Dorsolateral prefrontal cortex (tissue), 122 donors: ENCODE measurements at places on chromosomes 3 and 15. TPM values are rescaled to one million over a fixed set of nuclear protein-coding genes. Genes with fewer than 3 reads are reported as not detected.
A peak's percentile ranks its signal among the peaks of the same experiment; 100 is the strongest.

- DNase-seq = no peak
Measured at GRCh38 chr15:48688493-48688892, 43.0 kb upstream of the FBN1 start.

EPHB1 gene
- 18.3 TPM for total RNA-seq

DNA sequence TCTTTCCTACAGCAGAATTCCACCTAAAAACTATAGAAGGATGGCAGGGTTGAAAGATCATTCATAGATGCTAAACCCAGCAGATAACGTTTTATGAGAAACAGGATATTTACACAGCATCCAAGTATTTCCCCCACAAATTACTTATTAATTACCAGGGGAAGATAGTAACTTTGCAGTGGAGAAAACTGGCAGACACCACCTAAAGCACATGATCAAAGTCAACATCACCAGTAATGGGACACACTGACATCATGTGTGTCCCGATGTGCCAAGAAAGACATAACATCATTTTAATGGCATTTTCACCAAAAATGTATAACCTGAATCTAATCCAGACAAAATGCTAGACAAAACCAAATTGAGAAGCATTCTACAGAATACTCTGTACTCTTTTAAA lies 220.4 kb upstream of the THBS1 start:
- no peak for DNase-seq

HACL1 gene
- 33.6 TPM for total RNA-seq

RAB7A gene
- total RNA-seq = 341 TPM

DNA sequence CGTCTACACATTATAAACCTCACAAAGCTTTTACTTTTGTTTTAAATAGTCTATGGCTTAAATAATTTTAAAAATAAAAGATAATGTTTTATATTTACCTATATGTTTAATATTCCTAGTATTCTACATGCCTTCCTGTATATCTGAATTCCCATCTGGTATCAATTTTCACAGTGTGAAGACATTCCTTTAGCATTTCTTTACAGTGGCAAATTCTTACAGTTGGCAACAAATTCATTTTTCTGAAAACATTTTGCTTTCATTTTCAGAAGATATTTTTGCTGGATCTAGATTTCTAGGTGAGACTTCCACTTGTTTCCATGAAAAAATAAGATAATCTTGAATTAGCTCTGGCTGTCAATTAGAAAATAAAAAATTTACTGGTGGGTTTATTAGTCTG lies 471.4 kb upstream of the NAALADL2 start:
- DNase-seq = no peak

FBXW12 gene
- total RNA-seq = 1.4 TPM

DNA sequence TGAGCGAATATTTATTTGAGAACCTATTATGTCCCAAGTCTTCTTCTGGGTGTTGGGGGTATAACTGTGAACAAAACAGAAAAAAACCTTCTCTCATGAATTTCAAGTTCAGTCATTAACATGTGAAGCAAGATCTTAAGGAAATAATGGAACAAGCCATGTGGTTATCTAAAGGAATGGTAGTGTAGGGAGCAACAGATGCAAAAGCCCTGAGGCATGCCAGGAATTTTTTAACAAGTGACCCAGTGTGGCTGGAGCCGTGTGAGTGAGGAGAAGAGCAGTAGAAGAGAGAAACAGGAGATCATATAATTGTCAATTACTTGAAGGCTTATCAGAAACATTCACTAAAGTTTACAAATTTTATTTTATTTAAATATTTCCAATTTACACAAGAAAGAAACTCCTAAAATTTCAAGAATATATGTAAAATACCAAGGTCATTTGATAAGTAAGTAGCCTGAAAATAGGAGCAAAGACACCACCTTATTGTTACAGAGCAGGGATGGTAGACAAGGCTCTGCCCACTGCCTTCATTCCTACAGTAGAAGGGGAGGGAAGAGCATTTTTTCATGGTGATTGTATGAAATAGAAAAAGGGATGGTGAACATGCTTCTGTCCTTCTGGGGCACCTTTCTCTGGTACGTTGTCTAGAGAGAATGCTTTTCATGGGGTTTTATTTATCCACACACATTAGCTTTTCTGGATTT lies 345.1 kb downstream of the PLOD2 start:
- no peak for DNase-seq

DNA sequence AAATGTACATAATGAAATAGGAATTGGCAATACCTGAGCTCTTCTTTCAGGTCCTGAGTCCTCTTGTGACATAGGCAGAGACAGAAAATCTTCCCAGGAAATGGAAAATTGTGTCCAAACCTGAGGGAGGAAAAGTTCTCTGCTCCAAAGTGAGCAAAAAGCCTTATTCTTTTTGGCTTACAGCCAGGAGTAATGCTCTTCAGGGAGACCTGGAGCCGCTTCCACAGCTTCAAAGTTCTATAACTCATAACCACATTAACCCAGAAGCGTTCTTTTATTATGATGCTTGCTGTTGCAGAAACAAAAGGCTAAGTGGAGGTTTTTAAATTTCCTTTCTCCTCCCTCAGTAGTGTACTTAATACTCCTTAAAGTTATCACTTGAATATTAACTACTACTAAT lies 633 bp downstream of the IGSF10 start:
- no peak for DNase-seq

DNA sequence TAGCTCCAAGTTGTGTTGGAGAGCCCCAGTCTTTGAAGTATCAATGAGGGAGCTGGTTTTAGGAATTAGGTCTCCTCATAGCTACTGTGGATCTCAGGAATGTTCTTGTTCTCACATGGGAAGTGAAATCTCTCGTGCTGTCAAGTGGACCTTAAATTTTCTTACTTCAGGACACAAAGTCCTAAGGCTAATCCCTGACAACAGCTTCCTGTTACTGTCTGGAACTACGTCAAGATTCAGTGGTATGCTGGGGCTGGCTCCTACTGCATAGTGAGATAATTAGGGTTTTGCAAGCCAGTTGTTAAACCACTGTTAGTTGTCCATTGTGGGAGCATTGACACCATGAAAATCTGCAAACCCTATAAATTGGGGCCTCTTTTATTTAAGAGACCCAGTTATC lies 22.8 kb downstream of the MESP1 start:
- DNase-seq = no peak

DNA sequence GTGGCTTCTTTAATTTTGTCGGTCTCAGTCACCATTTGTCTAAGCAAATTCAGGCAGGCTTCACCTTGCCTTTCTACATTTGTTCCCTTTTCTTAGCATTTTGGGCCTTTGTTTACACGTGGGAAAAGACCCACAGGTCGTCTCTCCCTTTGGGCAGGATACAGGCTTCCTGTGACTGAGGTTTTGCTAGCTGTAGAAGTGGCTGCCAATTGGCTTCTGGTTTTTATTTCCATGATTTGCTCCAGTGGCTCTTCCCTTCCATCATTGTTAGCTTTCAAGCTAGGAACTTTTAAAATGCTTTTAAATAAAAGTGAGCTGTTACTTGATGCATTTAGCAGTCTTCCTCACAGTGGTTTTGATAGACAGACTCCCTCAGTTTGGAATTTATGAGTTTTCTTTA lies 37.3 kb downstream of the MLH1 start:
- no peak for DNase-seq

- no peak for DNase-seq
Measured at GRCh38 chr3:142105991-142106390, 43.4 kb downstream of the TFDP2 start.

GALNT15 gene
- 176 TPM for total RNA-seq

DNA sequence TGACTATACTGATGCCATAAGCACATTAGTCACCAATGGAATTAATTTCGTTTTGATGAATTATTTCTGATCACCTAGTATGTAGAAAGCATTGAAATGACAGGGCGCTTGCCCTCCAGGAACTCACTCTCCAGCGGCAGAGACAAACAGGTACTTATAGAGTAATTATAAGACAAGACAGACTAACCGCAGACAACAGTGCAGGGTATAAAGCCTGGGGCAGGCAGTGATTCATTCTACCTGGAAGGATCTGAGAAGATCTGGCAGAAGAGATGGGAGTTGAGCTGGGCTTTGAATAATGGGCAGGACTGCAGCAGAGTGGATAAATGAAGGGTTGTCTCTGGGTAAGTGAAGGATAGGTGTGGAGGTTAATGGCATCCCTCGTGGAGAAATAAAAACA lies 331.8 kb downstream of the FGF12 start:
- no peak for DNase-seq

GRCh38 chr15:57358571-57358970 lies 17.7 kb upstream of the CGNL1 start:
- DNase-seq = no peak

- no peak for DNase-seq
Measured at GRCh38 chr3:125061170-125061569, 5.4 kb upstream of the HEG1 start.

DNA sequence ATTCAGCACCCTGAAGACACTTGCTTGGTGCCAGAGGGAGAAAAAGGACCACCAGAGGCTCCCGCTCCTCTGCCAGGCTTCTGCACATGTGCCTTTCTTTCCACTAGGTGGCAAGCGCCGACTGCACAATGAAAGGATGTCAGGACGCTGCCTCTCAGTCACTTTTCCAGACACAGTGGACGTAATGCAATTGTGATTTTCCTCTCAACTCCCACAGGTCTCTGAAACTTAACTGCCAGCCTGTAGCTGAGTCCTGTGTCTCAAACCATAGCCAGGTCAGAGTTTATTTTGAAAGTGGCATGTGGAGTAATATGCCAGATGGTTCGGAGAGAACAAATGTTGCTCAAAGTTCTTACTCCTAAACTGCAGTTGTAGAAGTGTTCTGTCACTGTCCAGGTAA lies 162.9 kb downstream of the ITPR1 start:
- peak; percentile 60 for DNase-seq

DNA sequence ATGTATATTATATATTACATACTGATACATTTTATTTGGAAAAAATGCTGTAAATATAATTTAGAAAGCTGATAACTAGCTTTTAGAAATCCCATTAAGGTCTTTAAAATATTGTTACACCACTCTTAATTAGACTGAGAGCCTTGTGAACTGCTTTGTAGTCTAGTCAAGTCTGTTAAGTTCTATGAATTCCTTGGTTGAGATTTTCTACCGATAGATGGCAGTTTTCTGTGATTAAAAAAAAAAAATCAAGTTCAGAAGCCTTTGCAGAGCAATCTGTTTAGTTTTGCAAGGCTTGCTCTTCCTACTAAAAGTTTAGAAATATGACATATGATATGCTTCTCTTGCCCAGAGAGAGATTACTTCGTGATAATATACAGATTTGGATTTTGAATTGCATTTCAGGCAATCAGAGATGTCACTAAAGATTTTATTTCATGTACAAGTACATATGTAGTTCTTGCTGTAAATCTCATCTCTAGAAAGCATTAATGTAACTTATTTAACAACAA lies 60.4 kb upstream of the SLITRK3 start:
- no peak for DNase-seq

- no peak for DNase-seq
Measured at GRCh38 chr3:165839296-165840076, 2.3 kb upstream of the BCHE start.
